ENCODE measurements at places on chromosomes 4 and X.

DNA sequence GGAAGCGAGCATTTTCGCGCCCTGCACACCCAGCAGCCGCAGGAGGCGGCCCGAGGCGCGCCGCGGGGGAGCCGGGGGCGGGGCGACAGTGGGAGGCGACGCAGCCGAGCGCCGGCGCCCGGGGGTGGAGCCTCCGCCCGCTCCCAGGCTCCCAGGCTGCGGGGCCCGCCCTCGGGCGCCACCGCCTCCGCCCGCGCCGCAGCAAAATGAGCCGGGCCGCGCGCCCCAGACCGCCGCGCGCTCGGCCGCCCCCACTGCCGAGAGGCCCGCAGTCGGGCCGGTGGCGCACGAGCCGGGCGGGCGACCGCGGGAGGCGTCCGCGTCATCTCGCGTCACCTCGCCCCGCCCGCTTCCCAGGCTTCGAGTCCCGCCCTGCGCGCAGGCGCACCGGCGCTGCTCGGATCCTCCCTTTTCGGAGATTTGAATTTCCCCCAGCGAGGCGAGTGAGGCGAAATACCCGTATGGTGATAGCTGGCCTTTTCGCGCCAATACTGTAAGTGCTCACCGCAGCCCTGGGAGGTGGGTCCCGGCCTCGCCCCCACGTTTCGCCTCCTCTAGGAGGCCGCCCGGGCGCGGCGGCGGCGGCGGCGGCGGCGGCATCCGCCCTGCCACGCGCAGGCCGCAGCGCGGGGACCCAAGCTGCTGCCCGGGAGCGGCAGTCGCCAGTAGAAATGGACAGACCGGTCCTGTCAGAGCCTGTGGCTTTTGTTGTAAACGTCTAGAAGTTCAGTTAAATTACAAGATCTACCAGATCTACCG, at the start of gene TMEM187:
Gene TMEM187 (plus strand): TSS at position 387 of the 759 bp plus-strand sequence. CDS start 9,309 bp downstream, outside the sequence.
- peak; percentile 83 for DNase-seq

- DNase-seq = no peak
These were observed 99.6 kb downstream of the PCDH18 start for GRCh38 chr4:137432446-137433311.

- no peak for DNase-seq
These were observed 2.9 kb upstream of the UNC5C start for GRCh38 chr4:95551653-95552052.

DNA sequence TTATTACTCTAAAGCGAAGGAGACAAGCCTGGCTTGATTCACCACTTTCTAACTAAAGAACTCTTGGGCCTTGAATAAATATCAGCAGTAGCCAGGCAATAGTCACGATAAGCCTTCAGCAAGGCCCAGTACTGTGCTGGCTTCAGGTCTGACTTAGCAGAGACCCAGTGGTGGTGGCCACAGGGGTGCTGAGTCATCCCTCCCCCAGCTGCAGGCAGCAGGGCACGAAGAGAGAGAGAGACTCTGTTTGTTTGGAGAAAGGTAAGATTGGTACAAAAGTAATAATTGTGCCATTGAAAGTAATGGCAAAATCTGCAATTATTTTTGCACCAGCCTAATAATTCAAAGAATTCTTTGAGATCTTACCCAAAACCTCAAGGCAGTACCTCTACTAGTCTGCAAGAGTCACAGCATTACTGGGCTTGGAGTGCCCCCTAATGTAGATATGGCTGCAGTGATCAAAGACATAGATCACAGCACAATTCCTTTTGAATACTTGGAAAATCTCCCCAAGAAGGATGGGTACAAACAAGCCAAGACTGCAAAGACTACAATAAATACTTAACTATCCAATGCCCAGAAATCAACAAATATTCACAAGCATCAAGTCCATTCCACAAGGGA, 159.5 kb upstream of the USP38 start:
- DNase-seq = no peak

- no peak for DNase-seq
These were observed 1428.0 kb downstream of the PCDH7 start for GRCh38 chr4:32148111-32148666.

GRCh38 chr4:141004823-141005222, 128.4 kb downstream of the RNF150 start:
- no peak for DNase-seq

DNA sequence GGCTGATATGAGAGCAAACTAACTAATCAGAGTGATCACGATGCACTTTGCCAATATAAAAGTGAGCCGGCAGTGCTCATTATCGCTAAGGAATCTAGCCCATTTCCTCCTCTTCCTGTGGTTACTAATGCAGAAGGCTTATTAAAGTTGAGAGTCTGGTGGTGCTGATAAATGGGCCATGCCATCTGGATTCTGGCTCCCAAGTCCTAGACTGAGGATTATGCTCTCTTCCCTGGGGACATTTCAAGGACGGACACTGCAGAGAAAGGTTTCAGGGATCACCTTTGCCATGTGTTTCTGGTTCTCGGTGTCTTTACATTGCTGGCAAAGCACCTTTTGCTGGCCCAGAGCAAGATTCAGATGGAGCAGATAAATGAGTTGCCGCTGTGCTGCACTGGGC, 85.3 kb downstream of the RTL5 start:
- no peak for DNase-seq

DNA sequence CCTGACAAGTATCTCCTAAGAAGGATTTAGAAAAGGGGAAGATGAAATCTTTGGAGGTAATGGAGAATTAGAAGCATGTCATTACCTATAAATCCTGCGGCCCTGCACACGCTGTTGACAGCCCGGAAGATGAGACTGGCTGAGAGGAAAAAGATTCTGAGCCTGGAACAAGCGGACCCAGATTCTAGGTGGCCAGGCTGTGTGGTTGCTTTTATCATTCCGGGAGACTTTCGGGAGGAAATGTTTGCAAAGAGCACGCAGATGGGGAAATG, 5.8 kb upstream of the PPP2R3B start:
- DNase-seq = no peak

DNA sequence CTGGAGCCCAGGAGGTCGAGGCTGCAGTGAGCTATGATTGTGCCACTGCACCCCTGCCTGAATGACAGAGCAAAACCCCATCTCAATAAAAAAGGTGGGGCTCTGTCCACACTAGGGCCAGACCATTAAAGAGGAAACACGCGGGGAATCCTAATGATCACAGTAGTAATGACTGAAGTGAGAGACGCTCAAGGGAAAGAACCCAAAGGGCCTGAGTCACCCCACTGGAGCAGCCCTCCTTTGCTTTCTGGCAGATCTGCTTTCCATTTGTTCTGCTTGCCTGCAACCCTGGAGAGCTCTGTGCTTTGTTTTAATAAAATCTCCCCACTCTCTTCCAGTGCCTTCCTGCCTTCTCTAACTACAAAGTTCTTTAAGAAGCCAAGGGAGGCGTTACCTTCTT, 5.0 kb downstream of the TFDP3 start:
- no peak for DNase-seq

GRCh38 chrX:77572322-77572721, 125.1 kb downstream of the FGF16 start:
- no peak for DNase-seq

- no peak for DNase-seq
These were observed 109.2 kb downstream of the ARHGAP10 start for GRCh38 chr4:147840838-147841738.

- no peak for DNase-seq
These were observed at the start of gene PAGE5 for GRCh38 chrX:55220119-55220794. PAGE5 (plus strand) TSS chrX:55220346; CDS start chrX:55221383, 1,037 bp downstream.

DNA sequence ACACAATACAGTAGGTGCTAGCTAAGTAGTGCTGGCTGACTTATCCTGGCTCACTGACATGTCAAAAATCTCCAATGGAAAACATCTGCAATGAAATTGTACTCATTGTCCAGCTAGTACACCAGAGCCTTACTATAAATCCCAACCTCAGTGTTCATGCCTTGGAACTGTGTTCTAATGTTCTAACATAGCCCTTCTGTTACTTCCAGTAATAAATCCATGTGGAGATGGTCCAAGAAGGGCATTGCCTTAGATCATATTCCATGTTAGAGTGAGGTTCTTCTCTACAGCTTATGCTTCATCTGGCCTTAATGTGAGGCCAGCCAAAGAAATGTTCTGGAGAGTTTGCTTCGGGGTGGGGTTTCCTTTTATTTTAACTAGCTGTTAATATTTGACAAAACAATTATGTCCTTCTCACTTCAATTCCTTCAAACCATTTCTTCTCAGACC, 25.1 kb downstream of the ENOX2 start:
- no peak for DNase-seq

DNA sequence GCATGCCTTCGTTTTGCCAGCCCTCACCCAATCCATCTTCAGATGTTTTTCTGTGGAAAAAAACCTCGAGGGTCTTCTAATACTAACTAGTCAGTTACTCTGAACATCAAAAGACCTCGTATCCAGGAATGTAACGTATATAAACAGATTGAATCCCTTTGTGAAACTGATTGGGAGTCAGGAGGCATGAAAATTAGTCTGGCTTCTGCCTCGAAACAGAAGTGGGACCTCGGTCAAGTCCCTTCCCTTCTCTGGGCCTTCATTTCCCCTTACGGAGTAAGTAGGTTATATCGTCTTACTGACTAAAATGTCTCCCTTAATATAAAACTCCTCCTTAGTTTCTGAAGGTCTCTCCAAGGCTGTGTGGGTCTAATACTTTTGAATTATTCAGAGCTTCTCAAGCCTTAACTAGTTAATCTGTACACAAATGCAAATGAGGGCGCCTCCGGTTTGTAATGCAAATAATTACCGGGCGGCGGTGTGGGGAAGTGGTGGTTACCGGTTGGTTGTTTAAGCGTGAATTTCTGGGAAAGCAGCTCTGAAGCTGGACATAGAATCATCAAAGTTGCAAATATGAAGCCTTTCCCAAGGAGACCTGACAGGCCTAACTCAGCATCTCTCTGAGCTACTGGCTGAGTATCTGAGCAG, 11.4 kb upstream of the NKRF start:
- DNase-seq = no peak

- DNase-seq = no peak
These were observed 21.1 kb upstream of the ARAF start for GRCh38 chrX:47539860-47540259.

GRCh38 chr4:10629394-10629793, 55.2 kb downstream of the CLNK start:
- no peak for DNase-seq

DNA sequence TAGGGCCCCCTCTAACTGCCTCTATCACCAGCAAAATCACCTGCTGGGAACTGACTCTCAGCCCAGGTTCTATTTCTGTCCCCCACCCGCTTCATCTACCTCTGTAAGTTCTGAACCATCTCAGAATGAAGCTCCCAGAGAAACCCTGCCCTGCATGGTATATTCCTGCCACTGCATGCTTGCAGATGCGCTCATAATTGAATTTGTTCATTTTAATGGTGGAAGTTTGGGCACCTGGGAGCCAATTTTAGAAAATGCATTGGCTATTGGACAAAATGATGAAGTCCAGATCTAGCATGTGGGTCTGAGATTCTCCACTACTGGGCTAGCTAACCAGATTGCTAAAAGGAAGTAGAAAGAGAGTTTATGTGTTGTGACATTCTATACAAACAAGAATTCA, 28.6 kb upstream of the SLC10A4 start:
- DNase-seq = no peak

GRCh38 chr4:133156556-133156955, 7.5 kb downstream of the PCDH10 start:
- no peak for DNase-seq

DNA sequence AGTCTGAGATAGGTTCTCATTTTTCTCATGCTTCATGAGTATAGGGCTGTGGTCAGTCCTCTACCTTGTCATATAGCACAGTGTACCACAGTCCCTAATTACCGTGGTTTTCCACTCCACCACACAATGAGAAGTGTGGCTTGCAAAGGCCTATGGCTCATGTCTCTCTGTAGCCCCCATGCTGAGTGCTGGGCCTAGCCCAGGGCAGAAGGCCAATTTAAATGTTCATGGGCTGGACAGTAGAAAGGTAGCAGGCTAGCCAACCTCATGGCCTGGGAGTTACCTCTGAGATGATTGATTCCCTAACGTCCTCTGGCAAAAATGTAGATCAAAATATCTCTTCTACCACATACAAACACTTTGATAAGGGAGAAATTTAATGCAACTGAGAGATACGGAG, 222.5 kb downstream of the AFF2 start:
- no peak for DNase-seq

GRCh38 chr4:16693641-16694040, 204.8 kb downstream of the LDB2 start:
- DNase-seq = no peak

GRCh38 chrX:635428-636090, 5.0 kb downstream of the SHOX start:
- no peak for DNase-seq

GRCh38 chr4:26355392-26356052, 34.7 kb downstream of the RBPJ start:
- DNase-seq = no peak

DNA sequence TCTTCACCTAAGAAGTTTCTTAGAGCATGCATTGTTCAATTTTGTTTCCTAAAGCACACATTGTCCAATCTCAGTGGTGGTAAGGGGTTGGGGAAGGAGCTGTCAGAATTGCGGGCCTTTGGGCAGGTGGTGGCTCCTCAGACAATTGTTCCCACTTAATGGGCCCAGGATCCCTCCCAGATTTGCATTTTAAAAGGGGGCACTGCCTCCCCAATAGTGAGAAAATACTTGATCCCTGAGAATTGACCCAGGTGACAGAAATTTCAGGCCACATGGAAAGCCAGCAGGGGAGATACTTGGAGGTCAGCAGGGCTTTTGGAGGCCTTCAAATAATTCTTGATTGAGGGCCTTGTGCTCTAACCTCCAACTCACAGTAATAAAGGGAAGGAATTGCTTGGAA, 217.1 kb downstream of the ZNF674 start:
- no peak for DNase-seq

DNA sequence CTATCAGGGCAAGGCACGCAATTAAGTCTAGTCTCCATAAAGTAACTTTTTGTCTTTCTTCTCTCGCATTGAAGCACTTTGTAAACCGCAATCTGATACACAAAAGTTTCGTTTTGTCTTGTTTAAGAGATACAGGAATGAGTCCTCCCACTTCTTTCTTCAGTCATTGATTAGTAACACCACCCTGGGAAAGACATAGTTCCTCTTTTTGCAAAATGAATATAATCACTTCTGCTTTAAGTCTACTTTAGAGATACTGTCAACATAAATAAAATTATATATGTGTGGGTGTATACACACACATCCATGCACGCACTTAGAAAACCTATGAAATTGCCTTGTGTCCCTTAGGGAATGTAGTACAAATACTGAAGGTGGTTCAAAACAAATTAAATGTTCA, 11.7 kb downstream of the COQ2 start:
- DNase-seq = no peak

DNA sequence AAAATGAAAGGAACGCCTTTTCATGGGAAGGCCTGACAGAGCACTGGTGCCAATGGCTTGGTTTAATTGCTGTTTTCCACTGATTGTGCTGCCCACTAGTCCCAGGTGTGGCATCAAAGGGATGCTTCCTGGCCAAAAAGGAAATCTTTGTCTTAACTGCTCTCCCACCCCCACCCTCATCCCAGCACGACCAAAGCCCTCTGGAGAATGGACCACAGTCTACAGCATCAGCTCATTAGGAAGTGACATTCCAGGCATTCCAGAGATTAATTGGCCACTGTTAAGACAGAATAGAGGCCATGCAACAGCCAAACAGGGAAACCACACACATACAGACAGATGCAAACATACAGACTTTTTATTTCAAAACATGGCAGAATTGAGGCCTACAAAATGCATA, 143.2 kb downstream of the LHFPL1 start:
- DNase-seq = no peak

- no peak for DNase-seq
These were observed 29.6 kb upstream of the MBNL3 start for GRCh38 chrX:132518401-132518800.
